Stimulated activated CD4-positive, alpha-beta T cell treated with anti-CD3 and anti-CD28 coated beads, Interleukin-2, amount 100 ng/mL, for 24 hours (primary cell): ENCODE measurements at places on chromosomes 7 and 10.

DNA sequence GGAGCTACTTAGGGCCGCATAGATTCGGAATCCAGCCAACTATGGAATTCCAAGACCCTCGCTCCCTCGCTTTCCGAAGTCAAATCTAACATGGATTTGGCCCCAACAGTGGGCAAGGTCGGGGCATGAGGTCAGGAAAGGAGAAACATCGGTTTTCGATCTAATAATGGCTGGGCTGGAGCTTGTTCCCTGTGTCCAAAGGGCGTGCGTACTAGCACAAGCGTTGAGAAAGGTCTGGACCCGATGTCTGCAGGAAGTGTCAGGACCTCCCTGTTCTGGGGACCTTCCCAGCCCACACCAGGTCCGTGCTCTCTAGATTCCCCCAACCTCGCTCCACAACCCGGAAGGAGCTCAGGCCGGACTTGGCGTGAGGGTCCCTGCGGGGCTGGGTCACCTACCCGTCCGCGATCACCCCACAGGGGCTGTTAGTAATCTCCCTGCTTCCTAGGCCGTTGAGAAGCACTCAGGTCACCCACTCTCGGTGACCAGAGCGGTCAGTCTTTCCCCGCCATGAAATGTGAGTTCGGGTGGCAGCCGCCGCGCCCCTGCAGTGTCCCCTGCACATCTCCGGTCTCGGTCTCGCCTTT lies 4.8 kb downstream of the FEZF1 start:
- DNase-seq: no peak

DNA sequence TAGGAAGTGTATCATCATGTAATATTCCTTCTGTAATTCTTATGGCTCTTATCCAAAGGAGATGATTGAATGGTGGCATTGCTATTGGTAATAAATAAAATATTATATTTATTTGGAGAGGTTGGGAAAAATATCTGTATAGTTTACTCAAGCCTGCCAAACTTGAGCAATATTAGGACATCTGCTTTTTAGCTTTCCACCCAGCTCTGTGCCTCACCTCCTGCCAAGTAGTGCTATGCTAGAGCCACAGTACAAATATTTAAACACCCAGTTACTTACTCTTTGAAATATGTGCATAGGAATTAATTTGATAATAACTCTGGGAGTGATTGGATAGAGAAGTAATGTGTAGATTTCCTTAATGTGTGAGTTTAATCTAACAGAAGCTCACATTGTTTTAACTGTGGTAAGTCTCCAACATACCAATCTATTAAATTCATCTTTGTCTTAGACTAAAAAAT lies 129.2 kb downstream of the BBS9 start:
- DNase-seq: no peak

DNA sequence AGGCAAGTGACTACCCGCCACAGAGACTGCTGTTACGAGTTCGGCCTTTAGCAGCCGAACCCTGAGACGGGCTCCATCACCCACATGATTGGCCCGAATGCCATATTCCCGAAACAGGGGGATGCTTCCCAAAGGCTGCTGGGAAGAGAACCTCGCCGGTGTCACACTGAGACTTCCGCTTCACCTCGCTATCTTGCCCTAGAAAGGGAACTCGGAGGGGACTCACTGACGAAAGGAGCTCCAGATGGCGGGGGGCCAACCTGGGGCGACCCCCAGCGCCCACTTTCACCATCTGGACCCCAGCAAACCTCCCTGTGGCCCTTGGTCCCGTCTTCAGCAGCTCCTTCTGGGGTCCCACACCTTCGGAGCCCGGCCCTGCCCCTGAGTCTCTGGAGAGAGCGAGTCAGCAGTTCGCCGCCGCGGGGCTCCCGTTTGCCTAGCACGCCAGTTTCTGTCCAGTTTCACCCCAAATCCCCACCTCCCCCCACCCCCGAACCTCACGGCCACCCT lies 529 bp downstream of the HPS1 start:
- peak; percentile 58 for DNase-seq

DNA sequence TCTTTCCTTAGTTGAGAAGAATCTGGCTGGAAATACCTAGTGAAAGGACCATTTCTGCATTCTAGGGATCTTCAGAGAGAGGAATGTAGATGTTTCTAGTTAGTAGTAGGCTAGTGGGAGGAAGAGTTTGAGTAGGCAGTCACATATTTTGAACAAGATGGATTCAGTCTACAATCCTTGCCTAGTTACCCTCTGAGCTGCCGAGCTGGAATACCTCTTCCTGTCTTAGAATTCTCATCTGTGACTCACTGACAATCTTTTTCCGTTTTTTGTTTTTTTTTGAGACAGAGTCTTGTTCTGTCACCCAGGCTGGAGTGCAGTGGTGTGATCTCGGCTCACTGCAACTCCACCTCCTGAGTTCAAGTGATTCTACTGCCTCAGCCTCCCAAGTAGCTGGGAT lies 30.7 kb upstream of the PLPP4 start:
- DNase-seq: no peak

DNA sequence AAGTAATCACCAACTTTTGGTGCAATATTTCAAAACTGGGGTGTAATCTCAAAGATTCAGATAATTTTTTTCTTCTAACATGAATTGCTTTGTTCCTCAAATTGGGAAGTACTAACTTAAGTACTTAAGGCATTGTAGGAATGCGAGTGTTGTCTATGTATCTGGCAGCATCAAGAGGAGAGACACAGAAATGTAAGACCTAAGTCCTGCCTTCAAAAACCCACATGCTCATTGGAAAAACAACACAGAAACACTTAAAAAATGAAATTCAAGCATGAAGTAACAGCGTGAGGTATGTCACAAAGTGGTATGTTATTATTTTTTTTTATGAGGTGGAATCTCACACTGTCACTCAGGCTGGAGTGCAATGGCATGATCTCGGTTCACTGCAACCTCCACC lies 288.5 kb downstream of the ZEB1 start:
- no peak for DNase-seq

DNA sequence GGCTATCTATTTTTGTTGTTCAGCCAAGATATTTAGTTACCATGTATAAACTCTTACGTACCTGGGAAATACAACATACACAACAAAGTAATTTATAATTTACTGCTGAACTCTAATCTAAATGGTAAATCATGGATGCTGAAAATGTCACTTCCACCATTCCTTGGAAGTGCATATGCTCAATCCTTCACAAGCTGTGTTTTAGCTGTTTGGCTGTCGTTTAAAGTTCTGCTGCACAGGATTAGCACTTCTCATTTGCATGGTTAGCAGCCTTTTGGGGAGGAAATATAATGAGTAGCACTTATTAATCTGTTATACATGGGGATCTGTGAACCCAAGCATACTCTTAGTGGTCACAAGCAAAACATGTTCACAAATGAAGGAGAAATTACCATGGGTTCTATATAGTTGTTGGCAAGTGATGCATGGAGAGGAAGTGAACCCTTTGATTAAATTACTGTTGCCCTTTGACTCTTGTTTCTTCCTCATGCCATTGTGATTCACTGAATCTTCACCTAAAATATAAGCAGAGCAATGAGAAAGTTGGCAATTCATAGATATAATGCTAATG lies 18.5 kb downstream of the PIK3CG start:
- no peak for DNase-seq

DNA sequence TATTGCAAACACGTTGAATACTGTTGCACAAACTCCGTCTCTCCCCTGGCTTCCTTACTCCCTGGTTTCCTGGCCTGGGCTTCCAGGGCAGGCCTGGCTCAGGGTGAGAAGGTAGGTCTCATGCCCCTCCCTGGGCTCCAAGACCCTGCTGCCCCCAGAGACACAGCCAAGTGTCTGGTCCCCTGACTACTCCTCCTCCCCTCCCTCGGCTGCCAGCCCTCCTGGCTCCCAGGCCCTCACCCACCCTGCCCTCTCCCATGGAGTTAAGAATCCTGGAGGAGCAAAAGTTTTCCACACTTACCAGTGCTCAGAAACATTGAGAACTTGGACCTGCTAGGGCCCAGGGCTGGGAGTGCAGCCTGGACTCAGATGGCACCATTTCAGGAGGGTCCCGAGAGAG lies 47.2 kb upstream of the RABGEF1 start:
- no peak for DNase-seq

- DNase-seq: peak; percentile 35
Observed at GRCh38 chr10:126387041-126387921, 996 bp downstream of the ADAM12 start.

- no peak for DNase-seq
Observed at GRCh38 chr10:13809427-13809826, 222.7 kb downstream of the PRPF18 start.

DNA sequence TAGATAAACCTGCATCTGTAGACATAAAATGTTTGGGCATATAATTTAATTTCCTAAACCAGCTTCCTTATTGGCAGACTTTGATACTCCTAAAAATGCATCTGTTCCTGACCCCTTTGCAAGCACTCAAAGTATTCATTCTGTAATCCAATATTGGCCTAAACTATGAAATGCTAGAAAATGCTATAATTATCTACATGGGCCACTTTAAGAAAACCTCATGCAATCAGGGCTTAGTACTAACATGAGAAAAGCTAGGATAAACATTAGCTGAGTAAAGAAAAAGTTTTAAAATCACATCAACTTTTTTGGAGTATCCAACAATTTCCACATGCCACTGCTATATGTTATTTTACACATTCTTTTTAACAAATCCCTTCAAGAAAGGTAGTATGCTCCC lies 57.2 kb downstream of the PARD3 start:
- DNase-seq: no peak

DNA sequence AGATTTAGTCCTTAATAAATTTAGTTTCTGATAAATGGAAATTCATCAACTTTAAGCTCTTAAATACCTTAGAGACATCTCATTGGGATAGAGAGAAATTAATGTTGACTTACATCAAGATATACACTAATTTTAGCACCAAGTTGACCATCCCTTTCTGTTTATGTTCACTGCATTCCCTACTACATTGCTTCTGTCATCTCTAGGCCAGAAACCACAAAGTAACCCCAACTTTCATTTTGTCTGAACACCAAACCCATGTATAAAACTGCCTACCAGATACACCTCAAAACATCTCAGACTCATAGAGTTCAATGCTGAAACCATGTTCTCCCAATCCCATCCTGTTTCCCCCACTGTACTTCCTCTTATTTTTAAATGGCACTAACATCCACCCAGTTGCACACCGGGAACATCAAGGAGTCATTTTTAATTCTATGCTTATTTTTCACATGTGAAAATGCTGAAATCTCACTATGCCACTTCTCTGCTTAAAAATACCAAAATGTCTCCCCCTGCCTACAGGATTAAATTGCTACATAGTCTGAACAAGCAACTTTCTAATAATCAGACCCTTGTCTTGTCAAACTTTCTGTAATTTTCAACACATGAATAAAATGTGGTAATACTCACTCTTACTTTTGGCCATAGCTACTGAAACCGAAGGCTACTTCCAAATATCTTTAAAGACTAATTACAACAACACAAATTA lies 201.6 kb downstream of the SEMA3D start:
- DNase-seq: no peak

- no peak for DNase-seq
Observed at GRCh38 chr10:4073912-4074311, 288.9 kb upstream of the KLF6 start.

DNA sequence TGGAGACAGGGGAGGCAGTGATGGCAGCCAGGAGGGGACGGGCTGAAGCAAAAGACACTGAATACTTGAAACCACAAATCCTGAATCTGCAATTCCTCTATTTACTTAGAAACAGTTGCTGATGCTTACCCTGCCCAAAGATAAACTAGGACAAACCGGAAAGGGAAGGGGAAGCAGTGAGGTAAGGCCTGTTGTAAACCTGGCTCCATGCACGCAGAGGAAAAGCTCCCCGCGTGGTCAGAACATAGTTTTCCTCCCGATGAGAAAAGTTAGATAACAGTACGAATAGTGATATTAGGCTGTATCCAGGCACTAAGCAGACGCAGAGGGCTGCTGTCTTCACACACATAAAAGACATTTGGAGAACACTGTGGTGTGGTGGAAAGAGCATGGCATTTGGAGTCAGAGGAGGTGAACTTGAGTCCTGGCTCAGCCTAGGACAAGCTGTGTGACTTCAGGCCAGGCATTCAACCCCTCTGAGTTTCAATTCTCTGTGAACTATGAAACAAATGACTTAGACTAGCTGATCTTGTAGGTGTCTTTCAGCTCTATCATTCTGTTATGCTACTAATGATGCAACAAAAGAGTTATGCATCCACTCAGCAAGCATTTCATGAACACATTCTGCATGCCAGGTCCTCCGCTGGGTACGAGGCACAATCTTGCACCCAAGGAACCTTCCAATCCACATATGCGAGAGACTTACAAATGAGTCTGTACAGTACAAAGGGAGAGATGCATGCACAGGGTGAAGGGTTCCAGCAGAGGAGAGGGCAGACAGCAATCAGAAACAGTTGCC lies 80.9 kb downstream of the SORBS1 start:
- no peak for DNase-seq

DNA sequence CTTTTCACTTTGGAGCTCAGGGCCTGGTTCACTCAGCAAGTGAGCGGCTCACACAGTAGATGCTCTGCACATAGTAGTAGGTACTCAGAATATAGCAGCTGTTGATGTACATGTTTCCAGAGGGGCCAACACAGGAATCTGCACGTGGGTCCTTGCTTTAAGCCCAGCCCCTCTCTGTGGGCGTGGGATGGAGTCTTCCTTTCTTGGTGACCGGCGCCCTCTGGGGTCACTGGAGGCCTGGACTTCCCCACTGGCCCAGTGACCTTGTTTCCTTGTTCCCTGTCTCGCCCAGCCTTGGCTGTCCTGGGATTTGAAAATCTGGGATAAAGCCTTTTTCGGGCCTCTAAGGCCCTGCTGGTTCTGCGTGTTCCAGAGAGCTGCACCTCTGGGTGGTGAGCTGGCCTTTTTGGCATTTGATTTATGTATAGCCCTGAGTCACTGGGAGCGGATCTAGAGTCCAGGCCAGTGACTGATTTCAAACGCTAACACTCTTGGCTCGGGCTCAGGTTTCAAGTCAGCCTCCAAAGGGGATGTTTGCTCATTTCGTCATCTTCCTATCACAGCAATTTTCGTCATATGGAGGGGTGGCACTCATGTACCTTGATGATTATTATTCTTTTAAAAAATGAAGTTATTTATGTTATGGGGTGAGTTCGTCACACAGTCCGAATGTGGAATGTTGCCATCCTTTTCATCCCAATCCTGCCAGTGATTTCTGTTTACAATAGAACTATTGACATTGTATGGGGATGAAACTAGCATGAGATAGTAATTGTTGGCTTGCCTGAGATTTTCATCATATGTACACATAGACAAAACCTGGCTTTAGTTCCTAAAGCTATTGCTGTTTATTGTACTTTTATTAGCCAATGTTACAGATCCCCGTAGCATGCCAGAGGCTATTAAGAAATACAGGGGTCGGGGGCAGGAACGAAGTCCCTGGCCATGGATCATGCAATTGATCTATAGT lies 65.5 kb downstream of the CUX1 start:
- DNase-seq: no peak

DNA sequence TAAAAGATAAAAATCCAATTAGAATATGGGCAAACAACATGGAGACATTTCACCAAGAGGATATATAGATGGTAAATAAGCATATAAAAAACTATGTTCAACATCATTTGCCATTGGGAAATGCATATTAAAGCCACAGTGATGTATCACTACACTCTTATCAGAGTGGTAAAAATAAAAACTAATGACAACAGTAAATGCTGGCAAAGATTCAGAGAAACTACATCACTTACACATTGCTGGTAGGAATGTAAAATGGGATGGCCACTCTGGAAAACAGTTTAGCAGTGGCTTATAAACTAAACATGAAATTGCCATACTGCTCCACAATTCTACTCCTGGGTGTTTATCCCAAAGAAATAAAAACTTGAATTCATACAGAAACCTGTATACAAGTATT lies 59.2 kb downstream of the CROT start:
- no peak for DNase-seq
